ENCODE measurements at places on chromosomes 7 and 10. TPM values are rescaled to one million over a fixed set of nuclear protein-coding genes. Genes with fewer than 3 reads are reported as not detected.

NPY4R gene
- not detected for total RNA-seq

SOSTDC1 gene
- total RNA-seq, result not detected

OGDHL gene
- not detected for total RNA-seq

ADCY1 gene
- 14.7 TPM for total RNA-seq

ENKUR gene
- total RNA-seq, result not detected

GNAT3 gene
- total RNA-seq, result not detected

GATA3 gene
- total RNA-seq, result 1.00 TPM

LIMK1 gene
- 19.4 TPM for total RNA-seq

ERVW-1 gene
- total RNA-seq, result not detected

RASA4B gene
- 17.6 TPM for total RNA-seq

ANXA8 gene
- not detected for total RNA-seq

CYP3A5 gene
- 1.8 TPM for total RNA-seq

DNA sequence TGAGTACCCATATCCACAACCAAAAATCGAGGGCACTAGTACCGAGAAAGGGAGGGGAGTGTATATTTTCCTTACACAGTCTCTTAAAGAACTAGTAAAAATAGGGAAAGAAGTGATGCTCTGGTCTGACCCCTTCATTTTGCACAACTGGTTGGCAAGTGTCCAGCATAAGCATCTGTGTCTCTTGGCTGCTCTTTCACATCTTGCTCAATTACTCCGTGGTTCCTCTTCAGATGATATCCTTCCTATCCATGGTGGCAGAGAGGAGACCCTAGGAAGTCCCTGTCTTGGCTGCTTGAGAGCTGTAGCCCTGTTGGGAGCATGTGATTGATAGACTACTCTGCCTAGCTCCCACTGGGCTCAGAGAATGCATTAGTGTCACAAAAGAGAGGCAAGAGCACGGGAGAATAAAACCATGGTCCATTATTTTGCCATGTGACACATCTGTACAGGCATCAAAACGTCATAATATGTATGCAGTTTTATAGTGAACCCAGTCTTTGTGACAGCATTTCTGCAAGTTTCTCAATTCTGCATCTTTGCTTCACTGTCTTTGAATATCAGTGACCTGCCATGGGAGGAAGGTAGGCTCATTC is 111.8 kb upstream of the ANKRD1 start:
- DNase-seq, result no peak

DNA sequence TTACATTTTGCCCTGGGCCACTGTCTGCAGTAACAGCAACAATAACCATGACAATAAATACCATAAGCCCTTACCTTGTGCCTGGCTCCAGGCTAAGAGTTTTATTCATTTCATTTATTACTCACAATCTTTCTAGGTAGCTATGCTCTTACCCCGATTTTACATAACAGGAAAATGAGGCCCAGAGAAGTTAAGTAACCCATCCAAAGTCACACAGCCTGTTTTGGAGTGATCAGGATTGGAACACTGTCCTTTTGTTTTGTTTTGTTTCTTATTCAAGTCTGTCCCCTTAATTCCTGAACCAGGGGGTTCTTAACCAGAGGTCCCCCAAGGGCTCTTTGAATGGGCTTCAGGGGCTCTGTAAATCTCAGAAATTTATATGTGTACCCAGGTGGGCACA is 4.2 kb upstream of the LBX1 start:
- no peak for DNase-seq

- DNase-seq, result no peak
Observed at GRCh38 chr10:104277785-104278184, 8.8 kb downstream of the GSTO2 start.

GRCh38 chr7:155589001-155589980 is 42.9 kb upstream of the CNPY1 start:
- peak; percentile 72 for DNase-seq

GRCh38 chr10:116768786-116769185 is 26.4 kb upstream of the HSPA12A start:
- no peak for DNase-seq

GRCh38 chr10:126712681-126713080 is 42.2 kb upstream of the C10orf90 start:
- DNase-seq, result no peak

- DNase-seq, result no peak
Observed at GRCh38 chr7:101399759-101400158, 37.1 kb downstream of the COL26A1 start.

- DNase-seq, result no peak
Observed at GRCh38 chr10:1063232-1063865, 7.2 kb downstream of the WDR37 start.

DNA sequence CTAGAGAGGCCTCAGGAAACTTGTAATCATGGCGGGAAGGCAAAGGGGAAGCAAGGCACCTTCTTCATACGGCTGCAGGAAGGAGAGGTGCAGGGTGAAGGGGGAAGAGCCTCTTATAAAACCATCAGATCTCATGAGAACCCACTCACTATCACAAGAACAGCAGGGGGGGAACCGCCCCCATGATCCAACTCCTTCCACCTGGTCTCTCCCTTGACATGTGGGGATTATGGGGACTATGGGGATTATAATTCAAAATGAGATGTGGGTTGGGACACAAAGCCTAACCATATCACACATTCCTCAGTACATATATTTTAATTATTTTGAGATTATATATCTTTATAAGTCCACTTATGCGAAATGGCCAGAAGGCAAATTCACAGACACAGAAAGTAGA is 8.9 kb downstream of the HK1 start:
- DNase-seq, result no peak

GRCh38 chr7:88398459-88398858 is 91.8 kb upstream of the STEAP4 start:
- no peak for DNase-seq

DNA sequence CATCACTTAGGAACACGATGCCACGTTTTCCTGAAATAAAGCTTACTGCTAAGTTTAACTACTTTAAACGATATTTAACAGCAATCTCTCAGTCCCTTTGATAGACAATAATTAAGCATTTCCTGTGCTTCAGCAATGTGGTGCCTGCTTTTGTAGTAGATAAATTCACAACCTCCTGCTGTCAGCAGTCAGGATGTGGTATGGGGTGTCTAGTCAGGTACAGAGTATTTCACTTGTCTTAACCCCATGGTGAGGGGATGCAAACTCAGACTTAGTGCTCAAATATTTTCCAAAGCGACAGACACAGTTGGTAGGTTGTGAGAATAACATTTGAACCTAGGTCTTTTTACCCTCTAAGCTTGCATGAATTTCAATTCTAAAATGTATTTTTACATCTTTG is 526.2 kb upstream of the PFKP start:
- no peak for DNase-seq

DNA sequence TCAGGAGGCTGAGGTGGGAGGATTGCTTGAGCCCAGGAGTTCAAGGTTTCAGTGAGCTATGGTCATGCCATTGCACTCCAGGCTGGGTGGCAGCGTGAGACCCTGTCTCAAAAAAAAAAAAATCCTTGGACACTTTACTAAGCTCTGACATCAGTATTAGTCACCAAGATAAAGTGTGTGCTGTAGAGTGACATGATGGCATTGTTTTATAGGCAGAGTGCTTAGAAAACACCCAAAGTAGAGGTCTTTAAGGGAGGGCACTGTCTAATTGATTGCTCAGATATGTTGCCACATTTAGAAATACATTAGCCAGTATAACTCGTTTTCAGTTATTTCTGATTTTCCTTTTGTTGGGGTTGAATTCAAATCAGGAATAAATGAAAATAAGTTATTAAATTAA is 235.9 kb downstream of the REEP3 start:
- no peak for DNase-seq

- no peak for DNase-seq
Observed at GRCh38 chr7:116340943-116341907, 130.9 kb downstream of the TES start.

DNA sequence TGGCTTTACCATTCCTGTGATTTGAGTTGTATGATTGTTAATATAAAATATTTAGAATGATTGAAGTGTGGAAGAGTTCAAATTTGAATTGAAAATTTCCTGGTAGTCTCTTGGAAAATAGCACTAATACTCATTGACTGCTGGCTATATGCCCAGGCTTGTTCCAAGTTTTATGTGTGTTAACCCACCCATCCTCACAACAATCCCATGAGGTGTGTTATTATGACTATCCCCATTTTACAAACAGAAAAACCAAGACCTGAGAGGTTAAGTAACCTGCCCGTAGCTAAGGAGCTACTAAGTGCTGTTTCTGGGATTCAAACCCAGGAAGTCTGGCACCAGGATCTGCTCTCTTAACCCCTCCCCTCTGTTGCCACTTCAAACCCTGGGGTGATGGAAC is 213.9 kb downstream of the CREB5 start:
- no peak for DNase-seq

DNA sequence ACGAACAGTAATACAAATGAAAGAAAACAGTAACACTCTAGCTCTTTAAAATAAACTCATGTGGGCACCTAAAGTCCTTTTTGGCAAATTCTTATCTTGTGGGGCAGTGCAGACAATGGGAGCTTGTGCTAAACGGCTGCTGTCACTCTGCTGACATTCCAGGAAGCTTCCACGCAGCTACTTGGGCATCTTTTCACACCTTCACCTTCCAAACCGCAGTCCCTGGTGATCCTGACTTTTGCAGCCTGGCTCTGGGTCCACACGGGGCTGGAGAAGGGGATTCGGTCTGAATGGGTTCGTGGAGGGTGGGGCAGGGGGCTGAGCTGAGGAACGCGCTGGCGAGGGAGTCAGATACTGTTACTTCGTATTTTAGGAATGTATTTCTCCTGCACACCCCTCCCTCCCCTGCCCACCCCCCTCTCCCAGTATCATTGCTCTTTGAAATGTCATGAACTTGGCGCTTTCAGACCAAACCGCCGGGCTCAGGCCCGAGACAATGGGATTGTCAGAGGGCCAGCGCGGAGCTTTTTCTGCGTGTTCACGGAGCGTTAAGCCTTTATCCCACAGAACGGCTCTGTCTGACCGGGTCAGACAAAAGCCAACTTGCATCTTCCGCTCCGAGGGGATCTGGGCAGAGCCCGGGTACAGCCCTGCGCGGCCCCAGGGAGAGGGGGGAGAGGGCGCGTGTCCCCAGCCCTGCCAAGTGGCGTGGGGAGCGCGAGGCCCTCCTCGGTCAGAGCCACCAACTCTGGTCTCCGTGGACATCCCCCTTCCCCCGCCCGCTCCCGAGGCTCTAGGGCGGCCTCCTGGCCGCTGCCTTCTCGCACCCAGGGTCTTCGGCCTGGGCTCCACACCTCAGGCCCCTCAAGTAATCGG is 76.7 kb upstream of the EN2 start:
- DNase-seq, result no peak

DNA sequence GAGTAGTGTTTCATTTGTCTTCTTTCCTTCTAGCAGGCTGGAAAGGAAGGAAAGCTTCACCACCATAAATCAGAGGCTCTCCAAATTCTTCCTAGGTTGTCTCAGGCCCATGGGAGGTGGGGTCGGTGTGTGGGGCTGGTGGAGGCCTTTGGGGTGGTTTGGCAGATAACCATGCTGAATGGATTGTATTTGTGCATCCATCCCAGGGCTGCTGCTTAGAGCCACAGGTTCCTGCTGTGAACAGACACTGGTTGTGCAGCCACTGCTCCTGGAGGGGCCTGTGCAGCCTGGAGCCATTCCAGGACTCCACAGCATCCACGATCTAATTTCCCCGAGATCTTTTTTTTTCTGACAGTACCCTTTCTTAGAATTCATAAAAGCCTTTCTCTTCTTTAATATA is 741.8 kb downstream of the SUGCT start:
- DNase-seq, result no peak

DNA sequence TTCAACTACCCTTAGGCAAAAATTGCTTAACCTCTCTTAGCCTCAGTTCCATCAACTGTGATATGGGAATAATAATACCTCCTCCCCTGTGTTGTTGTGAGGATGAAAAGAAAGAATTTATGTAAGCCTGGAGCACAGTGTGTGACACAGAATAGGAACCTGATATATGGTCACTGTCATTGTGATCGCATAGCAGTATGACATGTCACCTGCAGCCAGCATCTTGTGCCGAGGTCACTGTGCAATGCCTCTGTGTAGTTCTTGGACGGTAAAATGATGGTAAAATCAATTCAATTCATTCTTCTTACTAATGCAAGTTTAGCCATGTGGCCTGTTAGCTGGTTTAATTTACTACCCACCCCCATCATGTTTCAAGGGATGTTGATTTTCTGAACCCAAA is 54.6 kb upstream of the GPR158 start:
- DNase-seq, result no peak

- DNase-seq, result no peak
Observed at GRCh38 chr7:51067757-51068156, 248.9 kb downstream of the COBL start.

- no peak for DNase-seq
Observed at GRCh38 chr10:81036257-81036656, 498.6 kb downstream of the SH2D4B start.

DNA sequence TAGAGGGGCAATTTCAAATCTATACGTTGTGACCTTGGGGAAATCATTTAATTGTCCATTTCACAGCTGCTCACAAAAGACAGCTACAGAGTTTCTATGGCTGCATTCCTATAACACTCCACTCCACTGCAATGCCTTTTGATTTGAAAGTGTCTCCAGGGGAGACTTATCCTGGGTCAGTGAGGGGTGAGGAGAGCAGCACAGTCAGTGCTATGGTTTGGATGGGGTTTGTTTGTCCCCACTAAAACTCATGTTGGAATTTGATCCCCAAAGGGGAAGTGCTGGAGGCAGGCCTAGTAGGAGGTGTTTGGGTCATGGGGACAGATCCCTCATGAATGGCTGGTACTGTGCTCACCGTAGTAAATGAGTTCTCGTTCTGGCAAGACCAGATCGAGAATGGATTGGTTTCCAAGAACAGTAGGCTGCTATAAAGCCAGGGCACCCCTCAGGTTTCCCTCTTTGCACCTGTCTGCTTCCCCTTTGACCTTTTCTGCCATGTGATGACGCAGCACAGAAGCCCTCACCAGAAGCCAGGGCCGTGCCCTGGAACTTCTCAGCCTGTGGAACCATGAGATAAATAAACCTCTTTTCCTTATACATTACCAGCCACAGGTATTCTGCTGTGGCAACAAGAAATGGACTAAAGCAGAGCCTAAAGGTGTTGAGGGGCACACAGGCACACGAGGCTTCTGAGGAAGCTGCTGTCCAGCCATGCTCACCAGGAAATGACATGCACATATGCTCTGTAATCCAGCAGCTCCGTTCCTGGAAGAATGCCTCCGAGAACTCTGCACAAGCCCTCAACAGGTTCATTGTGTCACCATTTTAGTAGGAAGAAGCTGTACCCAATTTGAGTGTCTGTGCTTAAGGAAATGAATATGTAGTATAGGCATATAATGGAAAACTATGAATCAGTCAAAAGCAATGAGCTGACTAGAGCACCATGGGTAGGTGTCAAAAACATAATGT is 5.0 kb upstream of the PAPOLB start:
- DNase-seq, result peak; percentile 12

- no peak for DNase-seq
Observed at GRCh38 chr10:50550291-50550839, 73.4 kb downstream of the SGMS1 start.

DNA sequence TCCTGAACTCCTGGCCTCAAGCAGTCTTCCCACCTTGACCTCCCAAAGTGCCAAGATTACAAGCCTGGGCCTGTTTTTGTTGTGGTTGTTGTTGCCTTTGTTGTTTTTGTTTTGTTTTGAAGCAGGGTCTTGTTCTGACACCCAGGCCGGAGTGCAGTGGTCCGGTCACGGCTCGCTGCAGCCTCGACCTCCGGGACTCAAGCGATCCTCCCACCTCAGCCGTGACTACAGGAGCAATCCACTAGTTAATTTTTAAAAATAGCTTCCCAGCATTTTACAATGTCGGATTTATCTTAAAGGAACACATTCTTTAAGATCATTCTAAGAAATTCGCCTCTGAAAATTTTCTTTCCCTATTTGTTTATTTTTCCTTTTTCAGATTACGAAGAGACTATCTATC is 27.7 kb upstream of the AP5Z1 start:
- no peak for DNase-seq

GRCh38 chr7:41163991-41164390 is 538.9 kb downstream of the INHBA start:
- DNase-seq, result no peak
